ENCODE measurements at places on chromosomes 3 and 15.

GRCh38 chr3:128997486-128998133, 3.5 kb upstream of the EFCC1 start:
- no peak for DNase-seq

GRCh38 chr3:47398228-47398627, 17.4 kb downstream of the PTPN23 start:
- DNase-seq, result no peak

- no peak for DNase-seq
Measured at GRCh38 chr15:62307551-62307950, 142.5 kb upstream of the C2CD4B start.

DNA sequence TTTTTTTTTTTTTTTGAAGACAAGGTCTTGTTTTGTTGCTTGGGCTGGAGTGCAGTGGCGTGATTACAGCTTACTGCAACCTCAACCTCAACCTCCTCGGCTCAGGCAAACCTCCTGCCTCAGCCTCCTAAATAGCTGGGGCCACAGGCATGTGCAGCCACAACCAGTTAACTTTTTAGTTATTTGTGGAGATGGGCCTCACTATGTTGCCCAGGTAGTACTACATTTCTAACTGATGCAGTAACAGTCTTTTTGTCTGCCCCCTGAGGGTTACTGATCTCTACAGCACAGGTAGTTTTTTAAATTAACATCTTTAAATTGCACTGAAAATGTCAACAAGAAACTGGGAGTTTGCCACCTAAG, 3.4 kb upstream of the LMLN start:
- DNase-seq, result no peak

- DNase-seq, result no peak
Measured at GRCh38 chr3:77539677-77540076, 499.8 kb downstream of the ROBO2 start.

GRCh38 chr3:69462826-69463100, 76.9 kb upstream of the FRMD4B start:
- DNase-seq, result no peak

DNA sequence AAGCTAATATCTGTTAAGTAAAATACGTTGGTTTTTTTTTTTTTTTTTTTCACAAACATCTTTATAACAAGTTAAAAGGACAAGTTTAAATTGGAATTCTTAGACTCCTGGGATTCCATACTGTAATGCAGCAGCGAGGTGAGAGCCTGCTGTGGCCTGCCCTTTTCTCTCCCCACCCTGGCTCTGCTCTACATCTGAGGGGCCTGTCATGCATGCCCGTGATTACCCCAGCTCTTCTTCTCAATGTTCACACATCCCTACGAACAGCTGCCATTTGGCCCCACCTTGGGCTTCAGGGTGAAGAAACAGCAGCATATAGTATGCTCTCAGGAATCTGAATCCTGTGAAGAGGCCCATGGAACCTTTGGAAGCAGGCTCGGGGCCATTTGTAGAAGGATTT, 14.7 kb downstream of the CFAP91 start:
- no peak for DNase-seq

DNA sequence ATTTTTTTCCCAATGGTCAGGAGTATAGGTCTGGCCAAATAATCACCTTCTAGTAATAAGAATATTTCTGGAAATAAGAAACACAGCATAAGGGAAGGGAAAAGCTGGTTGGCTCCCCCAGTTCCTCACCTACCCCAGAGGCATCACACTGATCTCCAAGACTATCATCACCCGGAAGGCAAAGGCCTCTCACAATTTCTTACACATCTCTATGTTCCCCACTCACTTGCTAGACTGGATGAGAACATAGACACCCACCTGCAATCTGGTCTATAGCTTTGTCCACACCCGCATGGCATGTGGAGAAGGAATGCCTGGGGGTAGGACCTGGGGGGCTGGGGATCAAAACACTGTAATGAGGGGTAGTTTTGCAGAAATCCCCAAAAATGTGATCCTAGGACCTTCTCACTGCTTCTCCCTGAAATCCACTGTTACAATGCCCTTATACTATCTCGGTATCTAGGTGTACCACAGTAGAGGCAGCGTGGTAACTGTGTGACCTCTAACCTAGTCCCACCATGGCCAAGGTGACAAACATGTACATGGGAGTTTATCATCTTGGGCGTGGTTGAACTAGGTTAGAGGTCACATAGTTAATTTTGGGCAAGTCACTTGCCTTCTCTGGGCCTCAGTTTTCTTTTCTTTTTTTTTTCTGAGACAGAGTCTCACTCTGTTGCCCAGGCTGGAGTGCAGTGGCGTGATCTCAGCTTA, 29.5 kb upstream of the NRROS start:
- no peak for DNase-seq

- no peak for DNase-seq
Measured at GRCh38 chr15:101597360-101597928, 54.7 kb downstream of the TM2D3 start.

DNA sequence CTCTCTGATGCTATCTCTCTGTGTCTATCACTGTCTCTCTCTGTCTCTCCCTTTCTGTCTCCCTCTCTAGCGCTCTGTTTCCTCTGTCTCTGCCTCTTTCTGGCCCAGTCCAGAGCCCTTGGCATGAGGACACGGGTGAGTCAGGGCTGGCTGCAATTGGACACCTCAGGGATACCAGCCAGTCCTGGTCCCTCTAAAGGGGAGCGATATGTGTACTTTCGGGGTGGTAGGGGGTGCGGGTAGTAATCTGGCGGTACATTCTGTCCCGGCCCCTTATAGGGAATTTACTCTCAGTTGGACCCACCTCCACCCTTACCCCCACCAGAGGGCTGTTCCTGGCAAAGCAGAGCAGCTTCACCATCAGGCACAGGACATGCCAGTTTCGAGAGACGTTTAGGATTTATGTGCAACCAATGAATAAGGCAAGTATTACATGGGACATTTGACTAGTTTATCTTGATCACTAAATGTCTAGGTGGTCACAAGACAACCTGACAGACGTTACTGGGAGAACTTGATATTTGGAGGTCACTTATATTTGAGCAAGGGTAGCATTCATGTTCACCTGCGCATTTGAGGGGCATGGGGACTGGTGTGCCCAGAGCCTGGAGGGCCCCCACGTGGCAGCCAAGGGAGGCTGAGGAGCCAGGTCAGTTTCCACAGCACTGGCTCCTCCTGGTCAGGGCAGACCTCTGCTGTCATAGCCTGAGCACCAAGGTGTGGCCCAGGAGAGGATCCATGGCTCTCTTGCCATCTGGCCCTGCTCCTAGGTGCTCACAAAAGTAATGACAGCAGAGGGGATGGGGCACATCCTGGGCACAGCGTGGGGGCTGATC, 256.1 kb downstream of the PLCL2 start:
- DNase-seq, result no peak

DNA sequence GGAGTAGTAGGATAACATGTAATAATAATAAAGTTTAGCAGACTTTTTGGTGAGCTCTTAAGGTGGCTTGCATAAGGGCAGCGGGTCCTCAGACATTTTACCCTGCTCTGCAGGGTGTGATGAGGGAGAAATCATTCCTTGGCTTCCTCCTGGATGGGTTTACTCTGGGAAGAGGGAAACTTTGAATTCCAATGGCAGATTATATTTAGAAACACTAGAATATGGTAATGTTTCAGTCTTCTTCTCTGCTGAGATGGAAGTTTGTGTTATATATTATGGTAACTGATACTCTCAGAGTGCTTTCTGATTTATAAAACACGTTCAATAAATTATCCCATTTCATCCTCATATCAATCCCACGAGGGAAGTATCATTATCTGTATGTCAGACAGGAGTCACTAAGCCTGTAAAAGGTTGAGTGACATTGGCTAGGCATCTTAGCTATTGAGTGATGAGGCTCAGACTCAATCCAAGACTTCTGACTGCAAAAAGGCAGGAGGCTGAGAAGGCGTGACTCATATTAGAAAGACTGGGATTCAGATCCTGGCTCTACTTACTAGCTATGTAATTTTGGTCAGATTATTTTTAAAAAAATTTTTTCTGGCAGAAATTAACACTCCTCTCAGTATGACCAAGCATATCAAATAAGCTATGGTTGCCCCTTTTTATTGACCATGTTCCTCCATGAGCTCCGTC, 19.3 kb downstream of the PDIA5 start:
- DNase-seq, result no peak

DNA sequence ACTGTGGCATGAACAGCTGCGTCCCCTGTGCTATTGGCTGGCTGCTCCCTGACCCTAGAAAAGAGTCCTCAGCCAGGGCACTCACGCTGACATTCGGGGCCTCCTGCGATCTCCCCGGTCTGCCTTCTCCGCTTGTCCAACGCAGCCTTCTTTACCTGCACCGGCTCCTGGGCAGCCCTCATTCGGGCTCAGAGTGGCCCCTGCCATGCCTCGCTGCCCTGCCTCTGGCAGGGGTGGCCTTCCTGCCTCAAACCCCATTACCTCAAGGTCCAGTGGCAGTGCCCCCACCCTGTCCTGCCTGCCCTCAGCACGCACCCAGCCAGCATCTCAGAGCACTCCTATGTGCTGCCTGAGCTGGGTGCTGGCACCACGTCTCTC, 86.5 kb downstream of the TBC1D2B start:
- no peak for DNase-seq

GRCh38 chr15:66184492-66184891, 69.1 kb downstream of the MEGF11 start:
- no peak for DNase-seq

DNA sequence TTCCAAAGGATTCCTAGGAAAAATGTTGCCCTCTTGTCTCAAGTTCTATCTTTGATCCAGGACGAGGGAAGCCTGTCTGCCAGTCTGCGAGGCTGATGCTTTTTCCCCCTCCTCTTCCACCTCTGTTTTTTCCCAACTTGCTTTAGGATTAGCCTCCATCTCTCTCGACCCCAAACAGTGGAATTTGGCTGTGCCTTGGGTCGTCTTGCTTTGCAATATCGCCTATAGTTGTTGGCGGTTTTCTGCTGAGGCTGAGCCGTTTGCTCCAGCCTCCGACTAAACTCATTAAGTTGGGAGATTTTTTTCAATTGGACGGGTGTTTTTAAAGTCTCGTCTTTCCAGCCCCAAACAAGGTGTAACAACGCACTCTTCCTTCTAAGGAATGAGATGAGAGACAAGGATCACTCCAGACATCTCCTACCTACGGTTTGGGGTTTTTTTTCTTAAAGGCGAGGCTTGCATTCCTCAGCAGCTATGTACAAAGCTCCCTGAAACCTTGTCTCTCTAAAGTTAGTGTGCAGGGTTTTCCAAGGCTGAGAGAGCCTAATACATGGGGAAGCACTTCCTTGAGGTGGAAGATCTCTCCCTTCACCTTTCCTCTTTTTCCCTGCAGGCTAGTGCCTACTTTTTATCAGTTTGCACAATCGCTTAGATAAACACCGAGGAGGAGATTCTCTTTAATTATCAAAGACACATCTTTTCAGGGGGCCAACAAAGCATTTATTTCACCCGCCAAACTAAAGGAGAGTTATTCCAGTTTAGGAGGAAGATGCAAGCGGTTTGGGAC, 4.8 kb upstream of the NR2F2 start:
- DNase-seq, result peak; percentile 33

DNA sequence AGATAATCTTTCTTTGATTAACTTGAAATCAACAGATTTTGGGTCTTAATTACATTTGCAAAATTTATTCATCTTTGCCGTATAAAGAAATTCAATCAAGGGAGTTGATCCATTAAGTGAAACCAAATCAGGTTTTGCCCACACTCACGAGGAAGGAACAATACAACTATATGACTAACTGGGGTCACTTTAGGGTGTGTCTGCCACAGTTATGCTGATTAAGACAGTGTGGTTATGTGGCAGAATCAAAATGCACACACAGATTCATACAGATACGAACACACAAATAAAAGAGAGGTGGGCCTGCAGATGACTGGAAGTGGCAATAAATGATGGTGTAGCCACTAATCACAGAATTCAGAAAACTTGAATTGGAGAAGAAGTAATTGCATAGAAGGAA, 543.5 kb downstream of the GABRG3 start:
- no peak for DNase-seq

GRCh38 chr3:171095063-171095462, 68.5 kb upstream of the SLC2A2 start:
- no peak for DNase-seq

DNA sequence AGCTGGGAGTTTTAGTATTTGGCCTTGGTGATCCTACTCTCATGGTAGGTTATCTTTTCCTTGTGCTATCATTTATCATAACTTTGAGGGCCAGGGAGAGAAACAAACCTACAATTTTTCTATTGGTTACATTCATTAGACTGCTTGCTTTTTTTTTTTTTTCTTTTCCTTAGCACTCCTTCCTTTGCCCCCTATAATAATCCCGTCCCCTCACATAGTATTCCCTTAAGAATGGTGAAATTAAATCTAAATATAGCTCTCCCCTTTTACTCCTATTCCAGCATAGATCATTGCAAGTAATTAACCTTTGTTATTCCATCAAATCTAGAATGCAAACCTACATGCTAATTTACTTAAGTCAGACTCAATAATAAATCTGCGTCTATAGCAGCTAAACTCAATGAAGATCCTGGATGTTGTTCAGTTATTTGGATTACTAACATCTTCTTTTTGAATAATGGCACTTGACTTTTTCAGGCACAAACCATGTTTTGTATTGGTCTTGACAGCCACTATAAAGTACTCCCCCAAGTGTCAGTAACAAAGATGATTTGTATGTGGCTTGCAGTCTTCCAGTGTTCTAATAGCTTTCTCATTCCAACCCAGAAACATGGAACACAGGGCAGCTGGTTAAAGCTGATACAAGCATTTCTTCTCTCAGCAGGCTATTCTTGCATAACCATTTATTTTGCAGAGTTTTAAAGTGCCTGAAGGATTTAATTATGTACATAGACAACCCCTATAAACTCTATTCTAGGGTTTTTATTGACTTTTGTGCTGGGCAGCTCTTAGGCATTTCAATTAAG, 420.6 kb downstream of the MECOM start:
- no peak for DNase-seq

DNA sequence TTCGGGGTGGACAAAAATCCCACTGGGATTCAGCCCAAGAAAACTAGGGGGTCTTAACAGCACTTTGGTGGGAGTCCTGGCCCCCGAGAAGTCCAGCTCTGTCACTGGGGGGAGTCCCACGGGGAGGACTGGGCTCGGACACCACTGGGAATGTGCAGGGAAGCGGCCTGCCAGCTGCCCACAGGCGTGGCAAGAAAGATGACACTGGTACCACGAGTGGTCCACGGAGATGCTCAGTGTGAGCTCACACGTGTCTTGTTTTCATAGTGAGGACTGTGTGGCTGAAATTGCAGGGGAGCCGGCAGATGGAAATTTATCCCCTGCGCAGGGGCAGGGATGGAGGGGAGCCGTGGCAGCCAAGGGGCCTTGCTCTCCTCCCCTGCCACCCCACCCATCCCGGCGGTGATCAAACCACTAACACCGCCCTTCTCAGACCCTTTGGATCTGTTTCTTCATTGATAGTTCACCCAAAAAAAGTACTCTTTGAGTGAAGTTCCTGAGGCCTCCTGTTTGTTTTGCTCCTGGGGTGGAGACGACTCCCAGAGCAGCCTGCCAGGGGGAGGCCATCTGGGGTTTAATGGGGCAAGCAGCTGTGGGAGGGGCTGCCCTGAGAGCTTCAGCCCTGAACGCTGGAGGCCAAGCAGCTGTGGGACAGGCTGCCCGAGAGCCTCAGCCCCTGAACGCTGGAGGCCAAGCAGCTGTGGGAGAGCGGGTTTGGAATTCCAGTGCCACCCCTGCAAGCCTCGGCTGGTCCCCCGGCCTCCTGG, 130.9 kb downstream of the LRRK1 start:
- no peak for DNase-seq

- DNase-seq, result no peak
Measured at GRCh38 chr3:43198301-43198700, 88.0 kb upstream of the SNRK start.
